ENCODE measurements at places on chromosomes 4 and X.

- no peak for DNase-seq
Measured at GRCh38 chr4:26447378-26447777, 42.9 kb downstream of the CCKAR start.

GRCh38 chrX:135315864-135316263 lies 6.6 kb downstream of the ETDC start:
- DNase-seq, result no peak

GRCh38 chrX:34559325-34559724 lies 97.8 kb downstream of the TMEM47 start:
- DNase-seq, result no peak

GRCh38 chr4:154582723-154583122 lies 7.8 kb downstream of the FGA start:
- DNase-seq, result no peak

DNA sequence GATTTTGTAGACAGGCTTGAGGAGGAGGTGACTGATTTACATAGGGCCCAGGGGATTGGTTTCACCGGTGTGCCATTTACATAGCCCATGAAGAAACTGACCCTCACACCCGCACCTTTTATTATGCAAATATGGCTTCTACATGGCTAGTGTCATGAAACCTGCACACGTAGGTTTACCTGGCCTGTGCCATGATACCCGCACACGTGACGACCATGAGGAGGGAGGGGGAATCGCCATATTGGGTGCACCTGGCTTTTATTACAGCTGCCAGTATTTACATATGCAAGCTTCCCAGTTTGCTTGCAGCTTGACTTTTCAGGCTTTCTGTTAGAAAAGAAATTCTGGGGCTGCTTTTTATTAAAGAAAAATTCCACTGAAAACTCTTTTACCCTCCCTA lies 359.7 kb downstream of the ADAM29 start:
- DNase-seq, result no peak

- no peak for DNase-seq
Measured at GRCh38 chr4:723751-724530, 18.3 kb downstream of the PCGF3 start.

GRCh38 chrX:29762006-29762405 lies 453.4 kb upstream of the MAGEB2 start:
- DNase-seq, result no peak

GRCh38 chr4:125639182-125639621 lies 324.4 kb downstream of the FAT4 start:
- no peak for DNase-seq

DNA sequence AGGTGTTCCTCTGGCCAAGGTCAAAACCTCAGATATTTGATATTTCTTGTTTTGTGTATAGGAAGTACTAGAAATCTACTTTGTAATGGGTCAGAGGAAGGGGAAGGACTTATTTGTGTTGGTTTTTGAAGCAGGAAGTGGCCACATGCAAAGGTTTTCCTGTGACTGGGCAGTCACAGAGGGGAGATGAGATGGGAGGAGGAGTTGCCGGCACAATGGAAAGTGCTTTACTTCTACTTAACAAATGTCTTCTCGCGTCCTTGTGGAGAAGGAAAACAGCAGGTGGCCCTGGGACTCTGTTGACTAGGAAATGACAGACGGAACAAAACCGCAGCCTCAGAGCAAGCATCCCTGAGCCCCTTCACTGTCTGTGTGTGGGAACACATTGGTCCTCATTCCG lies 46.6 kb downstream of the SHROOM2 start:
- no peak for DNase-seq

DNA sequence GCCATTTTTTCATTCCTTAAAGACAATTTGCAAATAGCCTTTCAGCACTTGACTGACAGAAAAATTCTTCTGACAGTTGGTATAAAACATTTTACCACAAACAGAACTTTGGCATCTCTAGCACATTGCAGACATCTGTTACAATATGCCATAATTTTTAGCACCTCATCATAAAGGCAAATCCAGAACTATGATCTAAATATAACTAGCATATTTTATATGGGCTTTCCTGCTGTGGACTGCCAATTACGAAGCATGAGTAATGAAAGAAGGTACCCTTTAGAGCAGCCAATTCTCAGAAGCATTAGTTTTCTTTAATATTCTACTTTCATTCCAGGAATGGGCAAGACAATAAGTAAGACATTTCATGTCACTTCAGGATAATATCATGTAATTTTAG lies 647.4 kb upstream of the GALNT7 start:
- no peak for DNase-seq

DNA sequence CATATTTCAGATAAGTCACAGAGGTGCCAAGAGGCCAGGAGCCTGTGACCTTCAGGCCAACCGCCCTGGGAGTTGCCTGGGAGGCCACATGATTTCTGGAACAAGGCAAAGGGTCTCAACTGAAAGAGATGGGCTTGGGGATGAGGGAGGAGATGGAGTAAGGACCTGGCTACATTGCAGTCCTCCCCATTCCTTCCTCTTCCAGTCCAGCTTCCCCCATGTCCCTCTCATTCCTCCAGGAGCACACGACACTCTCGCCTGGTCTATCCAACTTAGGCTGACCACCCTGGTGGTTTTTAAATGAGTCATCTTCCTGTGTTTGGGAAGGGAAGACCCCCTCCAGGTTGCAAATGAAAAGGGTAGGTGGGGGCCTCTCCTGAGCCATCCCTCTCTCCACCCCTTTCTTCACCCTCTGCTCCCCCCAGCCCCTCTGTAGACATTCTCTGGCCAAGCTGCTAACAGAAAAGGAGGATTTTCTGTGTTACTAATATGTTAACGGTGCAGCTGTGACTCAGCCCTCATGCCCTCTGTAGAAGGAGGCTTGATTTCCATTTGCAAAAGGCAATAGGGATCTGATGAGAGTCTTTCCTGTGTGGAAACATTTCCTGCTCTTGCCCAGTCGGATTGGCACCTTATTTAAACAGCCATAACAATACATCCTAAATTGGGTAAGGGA lies 79.2 kb downstream of the RTL5 start:
- no peak for DNase-seq

DNA sequence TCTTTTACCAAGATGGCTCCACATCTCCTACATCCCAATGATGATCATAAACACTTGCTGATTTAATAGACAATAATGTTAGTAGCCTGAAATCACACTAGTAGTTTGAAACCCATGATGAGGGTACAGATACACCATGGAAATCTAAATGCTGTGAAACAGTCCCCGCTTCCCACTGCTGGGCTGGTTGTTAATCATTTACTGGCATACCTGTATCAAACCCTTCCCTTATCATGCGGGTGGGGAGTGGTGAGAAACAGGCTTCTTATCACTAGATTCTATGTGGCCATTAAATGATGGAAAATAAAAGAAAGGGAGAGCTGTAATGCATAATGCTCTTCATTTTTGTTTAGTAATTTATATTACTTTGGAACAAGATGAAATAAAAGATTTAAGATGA lies 21.9 kb downstream of the MAOA start:
- no peak for DNase-seq

DNA sequence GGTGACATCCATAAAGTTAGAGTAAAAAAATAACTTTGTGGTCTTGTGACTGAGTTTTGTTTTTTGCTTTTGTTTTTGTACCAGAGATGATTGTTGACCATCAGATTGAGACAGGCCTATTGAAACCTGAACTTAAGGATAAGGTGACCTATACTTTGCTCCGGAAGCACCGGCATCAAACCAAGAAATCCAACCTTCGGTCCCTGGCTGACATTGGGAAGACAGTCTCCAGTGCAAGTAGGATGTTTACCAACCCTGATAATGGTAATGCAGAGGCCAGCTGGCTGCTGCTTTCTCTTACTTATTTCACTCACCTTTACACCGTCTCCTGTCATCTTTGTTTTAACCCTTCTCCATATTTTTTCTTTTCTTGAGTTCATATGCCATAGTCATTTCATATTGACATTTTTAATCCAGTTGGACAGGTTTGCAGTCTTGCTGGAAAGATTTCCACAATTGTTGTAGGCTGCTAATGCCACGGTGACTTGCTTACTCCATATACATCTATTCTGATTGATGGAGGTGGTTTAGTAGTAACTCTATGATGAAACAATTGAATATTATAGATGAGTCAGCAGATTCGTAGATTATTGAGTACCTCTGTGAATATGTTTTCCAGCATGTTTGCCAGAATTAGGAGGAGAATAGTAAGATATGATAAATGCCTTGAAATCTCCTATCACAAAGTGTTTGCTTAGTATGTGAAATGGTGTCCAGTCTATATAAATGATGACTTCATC lies 18.3 kb downstream of the SLC4A4 start:
- DNase-seq, result no peak

DNA sequence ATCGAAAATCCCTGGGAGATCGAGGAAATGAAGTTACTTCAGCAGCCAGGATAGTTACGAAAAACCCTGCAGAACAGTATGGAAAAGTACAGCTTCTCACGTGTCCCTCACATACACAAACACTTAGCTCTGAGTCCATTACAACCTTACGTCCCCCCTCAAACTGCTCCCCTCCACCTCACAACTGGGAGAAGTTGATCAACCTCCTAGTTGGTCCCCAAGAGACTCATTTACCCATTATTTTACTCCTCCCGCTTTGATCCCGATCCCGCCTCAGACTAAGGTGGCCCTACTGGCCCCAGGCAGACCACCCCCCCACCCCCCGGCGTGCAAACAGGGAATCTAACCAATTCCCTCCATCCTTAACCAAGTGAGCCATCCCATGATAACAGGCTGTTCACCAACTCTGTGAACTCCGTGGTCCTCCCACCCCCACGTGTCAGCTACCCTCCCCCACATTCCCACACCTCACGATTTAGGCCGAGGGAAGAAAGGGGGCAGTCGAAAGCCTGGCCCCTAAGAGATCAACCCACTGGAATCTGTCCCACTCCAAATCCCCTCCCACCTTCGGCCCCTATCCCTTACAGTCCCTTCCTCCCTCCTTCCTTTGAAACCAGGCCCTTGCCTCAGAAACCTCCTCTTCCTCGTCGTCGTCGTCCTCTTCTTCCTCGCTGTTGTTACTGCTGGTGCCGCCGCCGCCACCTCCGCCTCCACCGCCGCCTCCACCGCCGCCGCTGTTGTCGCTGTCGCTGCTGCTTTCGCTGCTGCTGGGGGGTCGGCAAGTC lies 755 bp downstream of the ANKRD17 start:
- DNase-seq, result no peak

GRCh38 chr4:139665690-139666529 lies at the start of gene MGST2:
Gene MGST2 (plus strand): TSS chr4:139665819. CDS start chr4:139666020, 201 bp downstream.
- DNase-seq, result no peak

DNA sequence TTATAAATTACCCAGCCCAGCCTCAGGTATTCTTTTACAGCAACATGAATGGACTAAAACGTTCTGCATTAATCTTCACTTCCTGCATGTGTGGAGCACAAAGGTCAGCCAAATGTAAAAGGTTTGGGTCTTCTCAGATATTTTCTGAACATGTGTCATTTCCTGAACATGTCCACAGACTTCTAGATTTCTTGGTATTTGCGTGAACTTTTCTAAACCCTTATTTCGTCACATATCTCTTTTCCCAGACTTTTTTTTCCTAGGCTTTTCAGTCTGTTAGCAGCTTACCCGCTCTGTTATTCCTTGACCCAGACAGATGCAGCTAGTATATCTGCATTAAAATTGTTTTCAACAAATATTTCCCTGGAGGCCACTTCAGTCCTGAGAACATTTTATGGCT lies 57.3 kb upstream of the USP51 start:
- no peak for DNase-seq

- DNase-seq, result no peak
Measured at GRCh38 chr4:138643827-138644226, 371.8 kb upstream of the NOCT start.

DNA sequence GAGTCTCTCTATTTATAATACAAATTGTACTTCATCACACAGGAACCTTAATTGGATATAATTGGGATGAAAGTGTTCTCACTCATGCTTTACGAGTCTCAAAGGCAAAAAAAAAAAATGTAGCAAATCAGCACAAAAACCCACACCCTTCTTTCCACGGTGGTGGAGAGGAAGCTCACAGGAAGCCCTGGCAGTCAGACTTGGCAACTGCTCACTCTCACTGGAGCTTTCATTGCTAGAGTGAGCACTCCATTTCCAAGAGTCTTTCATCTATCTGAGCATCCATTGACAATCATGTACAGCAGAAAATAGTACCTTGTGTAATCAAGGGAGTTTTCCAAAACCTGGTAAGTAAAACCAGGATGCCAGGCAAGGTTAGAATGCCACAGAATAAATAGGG lies 2159.4 kb upstream of the AGA start:
- no peak for DNase-seq

- no peak for DNase-seq
Measured at GRCh38 chrX:139008185-139008584, 296.7 kb upstream of the FGF13 start.

GRCh38 chr4:86015412-86016350 lies 344.2 kb downstream of the MAPK10 start:
- DNase-seq, result no peak

DNA sequence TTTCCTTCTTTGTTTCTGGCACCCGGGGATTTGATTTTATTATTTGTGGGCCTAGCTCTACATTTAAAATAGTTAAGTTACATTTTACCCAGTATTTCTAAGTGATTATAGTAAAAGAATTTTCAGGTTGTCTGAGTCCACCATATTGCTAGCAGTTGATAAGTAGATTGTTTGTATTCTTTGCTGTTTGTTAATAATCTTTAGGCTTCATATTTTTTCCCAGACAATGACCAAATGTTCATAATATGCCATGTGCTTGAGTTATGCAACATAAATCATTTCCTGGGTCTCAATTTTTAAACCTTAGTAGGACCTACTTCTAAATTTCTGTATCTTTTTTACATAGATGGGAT lies 127.3 kb downstream of the PHKA2 start:
- DNase-seq, result no peak

GRCh38 chr4:6152869-6153705 lies 47.3 kb downstream of the JAKMIP1 start:
- no peak for DNase-seq

DNA sequence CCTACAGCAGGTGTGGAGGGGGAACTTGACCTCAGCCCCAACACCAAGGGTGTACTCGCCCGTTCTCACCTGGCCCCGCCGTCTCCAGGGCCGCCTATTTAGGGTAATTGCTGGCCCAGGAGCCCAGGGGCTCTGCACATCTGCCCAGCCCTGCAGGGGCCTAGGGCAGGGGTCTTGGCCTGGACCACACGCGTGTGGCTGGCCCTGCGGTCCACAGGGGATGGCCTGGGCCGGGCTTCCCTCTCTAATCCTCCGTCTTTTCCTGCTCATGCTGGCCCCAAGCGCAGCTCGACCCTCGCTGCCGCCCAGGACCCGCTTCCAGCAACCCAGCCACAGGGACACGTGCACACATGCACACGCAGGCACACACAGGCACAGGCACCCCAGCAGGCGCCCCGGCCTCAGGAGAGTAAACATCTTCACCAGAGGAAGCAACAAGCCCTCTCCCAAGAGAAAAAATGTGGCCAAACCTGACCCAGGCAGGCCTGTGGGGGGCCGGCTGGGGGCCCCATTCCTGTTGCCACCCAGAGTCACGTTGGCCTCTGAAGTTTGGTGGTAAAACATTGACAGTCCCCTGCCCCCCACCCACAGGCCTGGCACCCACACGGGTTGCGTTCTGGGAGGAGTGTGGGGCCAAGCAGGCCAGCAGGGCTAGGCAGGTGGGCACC lies 24.6 kb upstream of the FGFR3 start:
- no peak for DNase-seq

- no peak for DNase-seq
Measured at GRCh38 chr4:182385897-182386296, 142.7 kb downstream of the TENM3 start.

Data from stimulated activated CD8-positive, alpha-beta memory T cell treated with anti-CD3 and anti-CD28 coated beads, Interleukin-12 subunit alpha, Interleukin-12 subunit beta, amount 100 ng/mL, for 1 hour (primary cell).